ENCODE measurements at places on chromosomes 6 and 20.
A peak's percentile ranks its signal among the peaks of the same experiment; 100 is the strongest.

GRCh38 chr6:141301779-141302178, 830.9 kb upstream of the GJE1 start:
- DNase-seq: no peak

DNA sequence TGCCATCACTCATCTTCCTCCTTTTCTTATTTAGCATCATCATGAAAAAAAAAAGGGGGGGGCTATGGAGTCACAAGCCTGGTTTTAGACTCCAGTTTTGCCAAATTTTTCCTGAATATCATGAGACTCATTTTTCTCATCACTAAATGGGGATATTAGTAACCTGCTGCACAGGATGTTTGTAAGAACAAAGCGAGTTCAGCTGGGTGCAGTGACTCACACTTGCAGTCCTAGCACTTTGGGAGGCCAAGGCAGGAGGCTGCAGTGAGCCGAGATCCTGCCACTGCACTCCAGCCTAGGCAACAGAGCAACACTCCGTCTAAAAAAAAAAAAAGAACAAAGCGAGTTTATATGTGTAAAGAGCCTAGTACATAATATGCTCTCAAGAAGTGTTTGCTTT, 82.8 kb downstream of the TFAP2A start:
- no peak for DNase-seq

GRCh38 chr6:107272246-107272645, 156.9 kb upstream of the BEND3 start:
- no peak for DNase-seq

DNA sequence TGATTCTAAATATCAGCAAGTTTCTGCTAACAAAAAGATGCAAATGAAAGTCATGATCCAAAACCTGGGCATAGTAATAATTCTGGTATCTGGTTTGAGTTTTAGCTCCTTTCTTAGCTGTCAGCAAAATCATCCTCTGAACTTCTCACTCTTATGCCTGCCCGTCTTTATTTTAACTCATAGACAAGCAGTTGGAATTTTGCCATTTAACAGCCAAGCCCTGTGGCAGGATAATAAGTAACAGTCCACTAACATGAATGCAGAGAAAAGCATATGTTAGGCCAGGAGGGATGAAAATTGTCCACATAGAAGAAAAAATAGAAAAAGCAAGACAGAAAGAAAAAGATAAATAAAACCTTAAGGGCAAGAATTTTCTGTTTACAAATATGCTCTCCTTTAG, 170.0 kb upstream of the LAMA2 start:
- DNase-seq: no peak

DNA sequence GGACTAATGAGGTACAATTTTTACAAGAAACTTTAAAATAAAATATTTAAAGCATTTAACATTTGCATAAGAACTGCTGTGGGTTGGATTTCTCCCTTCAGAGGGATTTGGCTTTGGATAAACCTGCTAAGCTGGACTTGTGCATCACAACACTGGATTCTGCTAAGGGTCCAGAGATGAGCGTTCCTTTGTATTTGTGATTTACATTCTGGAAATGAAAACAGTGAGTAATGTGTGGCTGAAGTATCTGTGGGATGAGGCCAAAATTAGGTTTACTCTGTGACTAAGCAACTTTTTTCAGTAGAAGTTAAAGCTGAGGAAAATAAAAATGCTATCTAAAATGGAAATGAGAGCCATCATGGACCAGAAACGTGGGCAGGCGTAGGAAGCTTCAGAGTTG, 494.3 kb downstream of the EPM2A start:
- no peak for DNase-seq

DNA sequence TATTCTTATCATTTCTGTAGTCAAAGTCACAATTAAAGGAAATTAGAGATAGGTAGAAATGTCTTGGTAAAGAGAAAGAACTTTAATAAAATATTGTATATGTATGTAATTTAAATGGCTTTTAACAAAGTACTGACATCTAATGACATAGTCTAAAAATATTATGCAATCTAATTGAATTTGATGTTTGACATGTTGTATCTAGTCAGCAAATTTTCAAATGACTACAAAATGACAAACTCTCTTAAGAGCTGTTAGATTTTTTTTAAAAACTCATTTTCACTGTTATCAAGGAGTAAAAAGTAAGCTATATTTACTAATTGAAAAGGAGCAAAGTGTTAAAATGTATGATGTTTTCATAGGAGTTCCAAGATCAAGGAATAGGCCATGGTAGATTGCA, 176.9 kb downstream of the MEI4 start:
- no peak for DNase-seq

DNA sequence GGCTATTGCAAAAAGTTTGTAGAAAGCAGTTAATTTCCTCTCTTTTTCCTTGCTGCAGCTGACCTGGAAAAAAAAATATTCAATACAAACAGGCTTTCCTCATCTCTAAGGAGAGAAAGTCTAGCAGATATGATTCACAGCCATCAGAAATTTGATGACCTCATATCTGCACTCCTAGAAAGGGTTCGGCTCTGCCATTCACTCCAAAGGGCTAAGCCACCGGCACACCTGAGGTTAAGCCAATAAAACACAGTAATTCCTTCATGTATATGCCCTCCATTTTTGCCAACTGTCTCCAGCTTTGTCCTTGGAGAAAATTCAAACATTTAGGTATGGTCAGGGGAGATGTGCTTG, 18.7 kb upstream of the LY86 start:
- no peak for DNase-seq

DNA sequence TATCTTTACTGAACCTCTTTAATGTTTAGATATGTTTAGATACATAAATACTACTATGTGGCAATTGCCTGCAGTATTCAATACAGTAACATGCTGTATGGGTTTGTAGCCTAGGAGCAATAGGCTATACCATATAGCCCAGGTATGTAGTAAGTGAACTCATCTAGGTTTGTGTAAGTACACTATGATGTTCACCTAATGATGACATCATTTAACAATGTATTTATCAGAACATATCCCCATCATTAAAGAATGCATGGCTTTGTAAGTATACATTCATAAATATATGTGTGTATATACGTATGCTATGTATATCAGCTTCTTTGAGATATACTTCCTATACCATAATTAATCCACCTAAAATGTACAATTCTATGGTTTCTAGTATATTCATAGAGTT, 631.2 kb upstream of the MAN1A1 start:
- no peak for DNase-seq

GRCh38 chr20:43160941-43161340, 28.8 kb downstream of the PTPRT start:
- no peak for DNase-seq

- DNase-seq: no peak
Measured at GRCh38 chr20:63316502-63316921, 23.5 kb downstream of the COL20A1 start.

- DNase-seq: no peak
Measured at GRCh38 chr20:32167552-32167951, 40.0 kb downstream of the PLAGL2 start.

DNA sequence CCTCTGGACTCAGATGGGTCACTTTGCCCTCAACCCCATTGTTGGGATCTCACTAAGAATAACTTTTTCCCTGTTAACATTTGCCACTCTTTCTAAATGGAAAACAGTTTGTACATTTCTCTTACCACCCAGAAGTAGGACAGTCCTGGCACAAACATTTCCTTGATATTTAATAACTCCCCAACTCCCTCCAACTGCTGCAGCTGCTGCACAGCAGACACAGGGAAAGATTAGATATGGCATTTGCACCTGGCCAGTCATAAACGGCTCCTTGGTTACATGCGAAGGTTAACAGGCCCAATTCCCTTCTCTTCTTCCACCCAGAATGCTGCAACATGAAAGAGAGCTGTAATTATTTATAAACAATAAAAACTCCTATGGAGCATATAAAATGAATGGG, 55.9 kb upstream of the SOX4 start:
- DNase-seq: no peak

- no peak for DNase-seq
Measured at GRCh38 chr6:155004576-155005372, 9.7 kb downstream of the TIAM2 start.

DNA sequence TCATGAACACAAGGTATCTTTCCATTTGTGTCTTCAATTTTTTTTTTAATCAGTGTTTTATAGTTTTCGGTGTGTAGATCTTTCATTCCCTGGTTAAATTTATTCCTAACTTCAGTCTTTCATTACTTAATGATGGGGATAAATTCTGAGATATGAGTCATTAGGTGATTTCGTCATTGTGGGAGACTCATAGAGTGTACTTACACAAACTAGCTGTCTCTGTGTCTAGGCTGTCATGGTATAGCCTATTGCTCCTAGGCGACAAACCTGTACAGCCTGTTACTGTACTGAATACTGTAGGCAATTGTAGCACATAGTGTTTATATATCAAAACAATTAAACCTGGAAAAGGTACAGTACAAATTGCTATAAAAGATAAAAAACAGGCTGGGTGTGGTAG, 42.1 kb downstream of the SMAP1 start:
- peak; percentile 18 for DNase-seq

DNA sequence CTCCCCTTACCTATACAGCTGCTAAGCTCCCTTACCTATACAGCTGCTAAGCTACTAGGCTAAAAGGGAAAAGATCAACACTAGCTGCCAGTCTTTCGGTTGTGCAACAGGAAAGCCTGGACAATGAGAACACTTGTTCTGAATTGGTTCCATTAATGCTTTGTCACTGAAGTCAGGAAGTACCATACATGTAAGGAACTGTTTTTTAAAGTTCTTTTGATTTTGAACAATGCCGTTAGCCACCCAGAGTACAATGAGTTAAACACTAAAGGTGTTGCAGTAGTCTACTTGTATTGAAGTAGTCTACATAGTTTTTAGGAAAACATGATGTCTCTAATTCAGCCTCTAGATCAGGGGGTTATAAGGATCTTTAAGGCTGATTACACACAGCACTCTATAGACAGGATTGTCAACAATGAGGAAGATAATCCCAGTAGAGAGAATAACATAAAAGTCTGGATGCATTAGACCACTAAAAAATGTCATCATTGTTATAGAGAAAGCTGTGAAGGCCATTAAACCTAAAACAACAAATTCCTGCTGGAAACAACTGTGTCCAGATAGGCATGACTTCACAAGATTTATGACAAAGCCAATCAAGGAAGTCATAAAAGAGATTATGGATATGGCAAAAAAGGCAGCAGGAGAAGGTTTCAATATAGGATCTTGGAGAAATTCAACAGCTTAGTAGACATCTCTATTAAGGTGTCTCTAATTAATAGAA, 306.3 kb downstream of the PHF3 start:
- no peak for DNase-seq

- DNase-seq: no peak
Measured at GRCh38 chr6:167285077-167285770, 5.9 kb upstream of the UNC93A start.

DNA sequence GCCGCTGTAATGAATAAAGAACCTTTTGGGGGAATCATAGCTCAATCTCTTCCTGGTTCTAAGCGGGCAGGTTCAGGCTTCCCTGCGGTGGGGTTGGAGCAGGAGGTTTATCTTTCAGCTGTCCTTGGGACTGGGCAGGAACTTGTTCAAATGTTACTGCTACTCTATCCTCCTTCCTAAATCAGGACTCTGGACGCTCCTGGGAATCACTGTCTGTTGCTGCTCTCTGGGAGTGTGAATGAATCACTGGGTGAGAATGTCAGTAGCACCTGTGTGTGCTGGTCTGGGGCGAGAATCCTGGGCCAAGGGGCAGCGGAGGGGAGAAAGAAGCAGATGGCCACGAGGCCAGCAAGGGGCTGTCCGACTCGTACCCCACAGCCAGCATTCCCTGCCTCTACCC, 65.4 kb upstream of the ZNFX1 start:
- DNase-seq: peak; percentile 29

GRCh38 chr6:129031051-129031599, 148.2 kb downstream of the LAMA2 start:
- DNase-seq: no peak

- DNase-seq: no peak
Measured at GRCh38 chr20:51306081-51306480, 236.4 kb downstream of the NFATC2 start.

GRCh38 chr6:7809346-7809745, 83.4 kb downstream of the BMP6 start:
- no peak for DNase-seq

GRCh38 chr6:79373246-79373645, 138.8 kb upstream of the HMGN3 start:
- no peak for DNase-seq

DNA sequence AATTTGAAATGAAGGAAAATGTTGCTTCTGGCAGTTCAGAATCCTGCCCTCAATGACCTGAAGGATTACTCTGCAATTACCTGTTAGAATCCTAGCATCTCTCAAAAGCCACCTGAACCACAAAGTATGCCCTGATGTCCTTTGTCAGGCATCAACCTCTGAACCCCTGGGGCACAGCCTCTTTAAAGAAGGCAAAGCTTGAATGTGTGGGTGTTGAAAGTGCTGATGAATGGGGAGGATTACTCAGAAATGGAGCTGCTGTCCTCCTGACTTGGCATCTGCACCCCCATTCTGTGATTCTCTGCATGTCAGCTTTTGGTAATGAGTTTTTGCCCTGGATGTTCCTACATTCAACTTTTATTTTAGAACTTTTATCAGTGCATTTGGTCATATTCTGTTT, 179.2 kb downstream of the PKHD1 start:
- no peak for DNase-seq

- no peak for DNase-seq
Measured at GRCh38 chr20:6515261-6515660, 252.2 kb upstream of the BMP2 start.

DNA sequence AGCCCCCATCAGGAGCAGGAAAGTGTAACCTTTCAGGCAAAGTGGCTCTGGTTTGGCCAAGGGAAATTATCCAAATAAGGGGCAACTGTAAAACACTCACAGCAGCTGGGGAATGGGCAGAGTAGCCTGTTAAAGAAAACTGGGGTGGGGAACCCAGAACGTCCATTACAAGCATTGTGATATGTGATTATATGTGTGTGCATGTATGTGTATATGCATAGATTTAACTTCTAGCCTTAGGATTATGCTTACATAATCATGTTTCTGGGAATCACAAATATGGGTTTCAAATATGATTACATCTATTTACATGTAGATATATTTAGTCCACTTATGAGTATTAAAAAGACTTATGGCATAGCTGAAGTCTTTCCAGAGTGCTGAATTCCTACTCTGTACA, 278.1 kb upstream of the JAG1 start:
- no peak for DNase-seq

GRCh38 chr6:30013291-30013922, 47.7 kb upstream of the POLR1H start:
- no peak for DNase-seq

DNA sequence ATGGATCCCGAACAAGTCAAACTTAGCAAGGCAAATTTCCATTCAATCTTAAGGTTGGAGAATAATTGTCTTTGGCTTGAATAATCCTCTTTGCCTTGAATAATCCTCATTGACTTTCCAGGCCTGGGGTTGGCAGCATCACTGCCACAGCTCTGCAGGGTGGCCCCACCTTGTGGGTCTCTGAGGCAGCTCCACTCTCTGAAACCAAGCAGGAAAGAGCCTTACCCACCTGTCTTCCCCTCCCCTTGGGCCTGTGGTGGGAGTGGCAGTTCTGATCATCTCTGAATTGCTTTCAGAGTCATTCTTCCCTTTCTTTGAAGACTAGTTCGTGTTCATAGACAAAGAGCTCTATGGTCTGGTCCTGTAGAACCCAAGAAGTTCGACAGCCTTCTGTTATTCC, 47.5 kb downstream of the KCNQ5 start:
- DNase-seq: no peak
